ENCODE measurements at places on chromosomes 5 and 9.
A peak's percentile ranks its signal among the peaks of the same experiment; 100 is the strongest.

GRCh38 chr5:163544041-163544440 is 38.6 kb downstream of the MAT2B start:
- no peak for DNase-seq

GRCh38 chr5:53002491-53002890 is 13.3 kb downstream of the ITGA2 start:
- DNase-seq = no peak

- DNase-seq = peak; percentile 21
Observed at GRCh38 chr5:133322743-133323142, 270.9 kb downstream of the HSPA4 start.

- peak; percentile 26 for DNase-seq
Observed at GRCh38 chr5:454936-455335, 12.0 kb downstream of the EXOC3 start.

DNA sequence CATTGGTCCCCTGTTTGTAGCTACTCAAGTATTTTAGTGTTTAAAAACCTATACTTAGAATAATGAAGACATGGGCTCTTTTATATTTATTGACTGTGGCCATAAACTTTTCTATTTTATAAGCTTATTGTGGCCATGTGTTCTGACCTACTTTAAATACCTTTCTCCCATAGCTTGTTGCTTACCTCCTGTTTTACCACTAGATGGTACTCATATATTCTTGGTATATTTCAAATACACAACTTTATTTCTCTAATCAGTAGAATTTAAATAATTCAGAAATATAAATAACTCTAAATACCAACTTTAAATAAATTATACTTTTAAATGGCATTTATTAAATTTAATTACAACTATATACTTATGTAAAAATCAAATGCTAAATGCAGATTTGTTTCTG is 498.0 kb downstream of the PRDM9 start:
- no peak for DNase-seq

DNA sequence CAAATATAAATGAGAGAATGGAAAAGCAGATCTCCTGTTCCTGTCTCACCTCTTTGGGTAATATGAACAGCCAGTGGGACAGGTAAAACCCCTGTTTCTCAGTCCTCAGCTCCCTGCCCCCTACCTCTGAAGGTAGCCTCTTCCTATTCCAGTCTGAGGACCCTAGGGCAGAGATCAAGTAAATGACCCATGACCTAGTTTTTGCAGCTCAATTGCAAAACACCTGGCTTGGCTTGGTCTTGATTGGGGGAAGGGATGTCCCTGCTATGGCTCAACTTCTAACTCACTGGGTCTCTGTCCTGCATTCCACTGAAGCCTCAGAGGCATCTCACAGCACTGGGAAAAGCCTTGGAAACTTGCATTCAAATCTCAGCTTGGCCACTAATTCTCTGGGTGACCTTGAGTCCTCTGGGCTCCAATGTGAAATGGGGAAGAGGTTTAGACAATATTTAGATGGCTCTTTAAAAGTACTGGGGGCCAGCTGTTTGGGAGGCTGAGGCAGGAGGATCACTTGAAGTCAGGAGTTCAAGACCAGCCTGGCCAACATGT is 1.6 kb upstream of the GALT start:
- DNase-seq = no peak

DNA sequence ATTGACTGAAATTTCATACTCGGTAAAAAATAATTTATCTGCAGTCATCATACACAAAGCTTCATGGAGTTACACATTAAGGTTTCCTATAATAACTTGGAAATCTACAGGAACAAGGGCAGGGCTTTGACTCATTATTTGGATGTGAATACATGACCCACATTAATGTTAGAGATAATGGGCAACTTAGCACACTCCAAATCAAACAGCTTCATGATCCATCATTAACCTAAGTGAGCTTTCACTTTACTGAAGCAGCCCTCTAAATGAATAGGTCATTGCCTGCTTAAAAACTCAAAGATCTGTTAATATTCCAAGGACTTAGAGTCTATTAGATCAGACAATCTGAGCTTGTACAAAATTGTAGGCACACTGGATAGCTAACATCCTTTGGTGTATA is 9.0 kb downstream of the CDH12 start:
- DNase-seq = no peak

DNA sequence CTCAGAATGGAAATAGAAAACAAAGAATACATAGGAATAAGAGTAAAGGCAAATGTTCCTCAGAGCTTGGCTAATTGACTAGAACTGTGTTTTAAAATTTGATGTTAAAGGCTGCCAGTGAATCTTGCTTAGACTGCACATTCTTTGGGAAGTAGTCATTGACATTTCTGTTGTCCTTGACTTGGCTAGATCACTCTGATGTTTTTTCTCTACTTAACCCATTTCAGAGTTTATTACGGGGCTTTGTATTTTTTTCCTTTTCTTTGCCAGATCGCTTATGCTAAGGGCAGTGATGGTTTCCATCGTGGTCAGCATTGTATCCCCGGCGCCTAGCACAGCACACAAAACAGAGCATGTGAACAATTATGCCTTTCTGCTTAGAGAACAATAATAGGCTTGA is 1126.7 kb upstream of the CDH9 start:
- DNase-seq = no peak

DNA sequence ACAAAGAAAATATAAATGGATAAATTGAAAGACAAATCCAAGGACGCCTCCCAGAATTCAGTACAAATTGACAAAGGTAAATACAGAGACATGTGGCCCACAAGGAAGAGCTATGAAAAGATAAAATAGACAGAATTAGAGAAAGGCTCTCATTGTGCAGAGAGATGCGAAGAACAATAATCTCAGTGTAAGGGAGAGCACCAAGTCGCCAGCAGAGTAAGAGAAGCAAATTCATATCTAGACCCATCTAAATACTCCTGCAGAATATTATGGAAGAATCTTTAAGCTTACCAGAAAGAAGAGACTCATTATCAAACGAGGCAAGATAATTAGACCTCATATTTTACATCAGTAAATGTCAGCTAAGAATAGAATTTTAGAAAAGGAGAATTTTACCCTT is 101.7 kb upstream of the ITGA1 start:
- no peak for DNase-seq

DNA sequence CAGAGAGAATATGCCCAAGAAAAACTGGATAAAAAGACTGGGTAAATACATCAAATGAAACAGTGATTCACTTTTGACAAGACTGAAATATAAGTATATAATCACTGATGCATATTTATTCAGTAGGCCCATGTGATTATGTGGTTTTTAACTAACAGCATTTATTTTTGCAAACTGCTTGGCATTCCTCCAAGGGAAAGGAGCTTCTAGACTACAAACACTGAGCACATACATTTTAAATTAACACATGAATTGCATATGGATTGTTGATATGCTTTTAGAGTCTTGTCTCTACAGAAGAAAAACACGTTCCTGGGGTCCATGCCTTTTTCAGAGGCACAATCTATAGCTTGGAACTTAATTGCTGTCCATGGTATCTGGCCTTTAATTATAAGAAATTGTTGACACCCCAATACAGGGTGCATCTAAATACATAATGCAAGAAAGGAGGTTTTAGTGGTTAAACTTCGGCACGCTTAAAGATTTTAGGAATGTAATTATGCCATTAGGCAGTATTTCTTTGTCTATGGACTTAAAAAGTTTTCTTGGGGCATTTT is 6.9 kb upstream of the MEIKIN start:
- DNase-seq = no peak

DNA sequence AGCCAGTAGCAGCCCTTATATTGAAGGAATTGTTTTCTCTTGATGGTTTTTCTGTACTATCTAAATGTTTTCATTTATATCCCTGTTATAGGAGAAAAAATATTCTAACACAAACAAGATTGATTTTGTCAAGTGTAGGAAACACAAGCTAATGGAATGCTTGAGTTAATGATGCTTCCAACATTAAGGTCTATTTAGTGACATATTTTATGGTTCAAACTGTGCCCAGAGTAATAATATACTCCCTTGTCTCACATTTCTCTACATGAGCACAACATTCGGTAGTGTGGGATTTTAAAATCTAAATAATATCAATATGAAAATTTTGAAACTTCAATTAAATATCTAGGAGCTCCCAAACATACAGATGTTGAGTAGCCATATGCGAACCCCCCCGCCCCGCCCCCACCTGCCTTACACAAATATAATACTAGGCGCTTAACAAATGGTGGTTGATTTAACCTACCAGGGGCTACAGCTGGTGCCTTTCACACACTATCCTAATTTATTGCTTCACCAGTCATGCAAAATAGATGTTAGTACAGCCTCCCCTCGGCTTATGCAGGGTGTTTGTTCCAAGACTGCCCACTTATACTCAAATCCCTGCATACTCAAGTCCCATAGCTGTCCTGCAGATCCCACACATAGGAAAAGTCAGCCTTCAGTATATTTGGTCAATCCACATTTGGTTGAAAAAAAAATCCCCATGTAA is 124.1 kb upstream of the ACO1 start:
- DNase-seq = no peak

DNA sequence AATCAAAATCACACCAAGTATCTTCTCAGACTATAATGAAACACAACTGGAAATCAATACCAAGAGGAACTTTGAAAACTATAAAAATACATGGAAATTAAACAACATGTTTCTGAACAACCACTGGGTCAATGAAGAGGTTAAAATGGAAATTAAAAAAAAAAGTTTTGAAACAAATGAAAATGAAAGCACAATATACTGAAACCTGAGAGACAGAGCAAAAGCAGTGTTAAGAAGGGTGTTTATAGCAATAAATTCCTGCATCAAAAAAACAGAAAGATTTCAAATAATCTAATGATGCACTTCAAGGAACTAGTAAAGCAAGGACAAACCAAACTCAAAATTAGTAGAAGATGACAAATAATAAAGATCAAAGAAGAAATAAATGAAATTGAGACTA is 92.0 kb downstream of the TMEM232 start:
- DNase-seq = no peak

DNA sequence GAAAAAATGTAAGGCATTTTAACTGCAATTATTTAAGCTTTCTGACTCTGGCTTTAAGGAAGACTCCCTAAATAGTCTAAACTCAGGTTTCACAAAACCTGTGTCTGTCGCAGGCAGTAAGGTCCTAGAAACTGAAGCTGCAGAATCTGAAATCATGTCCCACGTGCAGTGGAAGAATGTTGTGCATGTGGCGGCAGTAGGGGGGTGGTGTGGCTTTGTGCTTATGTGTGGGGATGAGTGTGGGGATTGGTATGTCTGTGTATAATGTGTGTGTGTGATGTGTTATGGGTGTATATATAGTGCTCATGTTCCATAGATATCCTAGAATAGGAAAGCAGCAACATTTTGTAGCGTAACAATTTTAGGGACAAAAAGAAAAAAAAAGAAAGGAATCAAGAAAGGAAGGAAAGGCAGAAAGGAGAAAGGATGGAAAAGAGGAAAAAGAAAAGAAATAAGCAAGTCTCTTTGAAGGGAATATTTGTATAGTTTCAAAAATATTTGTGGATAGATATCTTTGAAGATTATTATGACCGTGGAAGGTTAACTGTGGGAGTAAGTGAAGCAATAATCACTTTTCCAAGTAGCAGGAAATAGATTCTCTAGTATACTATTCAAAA is 6.6 kb downstream of the ANKDD1B start:
- no peak for DNase-seq

DNA sequence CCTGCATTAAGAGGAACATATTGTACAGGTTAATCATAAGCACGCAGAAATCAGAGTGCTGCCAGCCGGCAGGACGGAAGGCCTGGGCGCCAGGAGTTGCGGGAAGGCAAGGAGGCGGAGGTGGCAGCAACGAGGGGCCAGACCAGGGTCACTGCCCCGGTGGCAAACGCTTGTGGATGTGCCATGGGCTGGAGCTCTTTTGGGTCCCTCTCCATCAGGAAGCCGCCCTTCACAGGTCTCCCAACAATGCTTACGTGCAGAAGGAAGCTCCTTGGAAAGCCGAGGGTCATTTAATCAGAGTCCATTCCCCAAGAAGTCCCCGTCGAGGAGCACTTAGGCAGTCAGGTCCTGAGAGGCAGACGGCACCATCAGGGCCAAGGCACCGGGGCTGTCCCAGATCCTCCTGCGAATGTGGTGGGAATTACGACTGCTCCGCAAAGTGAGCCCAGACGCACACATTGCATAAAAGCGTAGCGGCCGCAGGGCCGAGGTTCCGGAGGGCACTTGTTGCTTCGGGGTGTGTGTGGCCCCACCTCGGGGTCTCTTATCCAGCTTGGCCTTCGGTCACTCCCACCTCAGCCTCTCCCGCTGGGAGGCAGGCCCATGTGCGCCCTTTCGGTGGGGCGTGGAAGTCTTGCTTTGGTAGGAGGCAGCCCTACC is 20.5 kb downstream of the MRPL36 start:
- DNase-seq = no peak

GRCh38 chr5:112374356-112374755 is 44.7 kb downstream of the EPB41L4A start:
- DNase-seq = no peak

GRCh38 chr9:18942801-18943200 is 90.2 kb downstream of the SAXO1 start:
- DNase-seq = no peak

DNA sequence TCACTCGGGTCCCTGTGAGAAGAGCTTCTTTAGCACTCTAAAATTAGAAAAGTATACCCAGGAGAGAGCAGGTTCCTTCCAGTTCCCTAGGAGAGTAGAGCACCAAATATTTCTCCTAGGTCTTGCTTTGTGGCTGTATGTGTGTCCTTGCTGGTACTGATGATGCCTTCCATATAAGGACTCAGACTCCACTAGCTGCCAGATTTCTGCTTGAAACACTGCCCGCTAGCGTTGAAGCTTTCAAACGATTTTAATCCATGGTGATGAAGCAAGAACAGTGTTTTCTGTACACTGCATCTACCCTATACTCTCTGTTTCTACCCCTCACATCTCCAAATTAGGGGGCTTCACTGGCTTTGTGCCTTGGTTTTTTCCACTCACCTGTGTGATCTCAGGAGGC is 2.4 kb upstream of the SMC2 start:
- no peak for DNase-seq

- DNase-seq = no peak
Observed at GRCh38 chr5:91840412-91840811, 457.3 kb upstream of the ARRDC3 start.

DNA sequence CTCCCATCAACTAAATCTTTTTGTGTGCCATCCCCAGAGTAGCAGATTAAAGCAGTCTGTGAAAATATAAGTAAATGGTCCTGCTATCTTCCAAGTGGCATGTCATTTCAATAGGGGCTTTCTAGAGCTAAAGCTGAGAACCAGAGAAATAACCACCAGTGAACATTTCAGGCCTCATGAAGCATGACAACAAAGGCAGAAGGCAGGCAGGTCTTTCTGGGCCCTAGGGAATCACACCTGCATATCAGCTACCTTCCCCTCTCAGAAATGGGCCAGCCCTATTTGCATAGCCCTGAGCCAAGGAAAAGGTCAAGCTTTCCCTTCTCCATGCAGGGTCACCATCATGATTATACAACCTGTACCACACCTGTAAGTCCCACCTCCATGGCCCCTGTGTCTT is 205.3 kb downstream of the DEPDC1B start:
- DNase-seq = no peak
